ENCODE measurements at places on chromosomes 5 and 9.

GRCh38 chr5:74538206-74538661, 102.3 kb downstream of the ENC1 start:
- DNase-seq: no peak

GRCh38 chr5:68369457-68370125, 154.0 kb downstream of the PIK3R1 start:
- no peak for DNase-seq

- peak; percentile 1 for DNase-seq
These were observed 46.9 kb downstream of the AHRR start for GRCh38 chr5:368183-369084.

GRCh38 chr9:35350827-35351549, 138.9 kb upstream of the RUSC2 start:
- no peak for DNase-seq

DNA sequence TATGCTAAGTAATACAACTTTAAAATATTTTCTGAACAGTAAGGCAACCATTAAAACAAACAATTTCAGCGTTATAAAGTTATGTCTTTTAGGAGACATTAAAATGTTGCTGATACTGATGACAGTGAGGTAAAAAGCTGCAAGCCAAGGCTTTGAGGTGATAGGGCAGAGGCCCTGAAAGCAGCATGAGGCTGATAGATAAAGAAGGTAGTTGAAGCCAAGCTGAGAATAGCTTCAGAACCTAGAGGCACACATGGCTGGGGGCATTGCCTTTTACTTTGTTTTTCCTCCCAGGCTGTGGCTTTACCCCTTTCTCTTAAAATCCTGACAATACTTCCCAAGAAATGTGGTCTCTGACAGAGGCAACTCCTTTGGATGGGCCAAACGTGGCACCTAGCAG, 149.0 kb upstream of the WWC1 start:
- no peak for DNase-seq

DNA sequence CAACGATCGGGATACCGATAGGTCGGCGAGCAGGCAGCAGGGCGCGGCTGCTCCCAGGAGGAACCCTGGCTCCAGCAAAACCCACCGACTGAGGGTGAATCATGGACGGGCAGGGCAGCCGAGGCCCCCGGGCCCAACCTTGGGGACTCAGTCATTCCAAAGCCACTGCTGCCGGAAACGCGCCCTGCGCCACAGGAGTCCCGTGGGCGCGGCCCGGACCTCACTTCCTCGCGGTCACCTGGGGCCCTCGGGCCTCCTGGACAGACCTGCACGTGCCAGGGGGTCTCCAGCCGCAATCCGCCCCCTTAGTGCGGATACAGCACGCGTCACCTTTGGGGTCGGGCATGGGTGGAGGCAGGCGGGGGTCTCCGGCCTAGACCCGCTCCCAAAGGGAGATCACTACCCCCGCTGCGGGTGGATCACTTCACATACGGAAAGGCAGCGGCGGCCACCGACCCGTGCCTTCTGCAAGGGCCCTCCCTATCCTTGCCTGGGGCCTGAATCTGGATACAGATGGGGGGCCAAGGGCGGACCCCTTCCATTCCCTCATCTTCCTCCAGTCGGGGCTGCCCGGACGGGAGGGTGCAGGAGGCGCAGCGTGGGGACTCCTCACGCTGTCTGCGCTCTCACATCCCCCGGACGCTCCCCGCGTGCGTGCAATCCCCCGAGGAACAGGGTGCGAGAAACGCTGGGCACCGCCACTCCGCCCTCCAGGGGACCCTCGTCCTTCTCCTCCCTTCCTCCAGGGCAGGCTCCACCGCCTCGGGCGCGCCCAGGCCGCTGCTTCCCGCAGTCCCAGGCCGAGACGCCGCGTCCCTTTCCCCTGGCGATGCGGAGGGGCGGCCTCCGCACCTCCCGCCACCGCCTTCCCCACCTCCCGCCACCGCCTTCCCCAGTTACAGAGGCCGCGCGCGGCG, 586 bp downstream of the TXN start:
- peak; percentile 85 for DNase-seq

DNA sequence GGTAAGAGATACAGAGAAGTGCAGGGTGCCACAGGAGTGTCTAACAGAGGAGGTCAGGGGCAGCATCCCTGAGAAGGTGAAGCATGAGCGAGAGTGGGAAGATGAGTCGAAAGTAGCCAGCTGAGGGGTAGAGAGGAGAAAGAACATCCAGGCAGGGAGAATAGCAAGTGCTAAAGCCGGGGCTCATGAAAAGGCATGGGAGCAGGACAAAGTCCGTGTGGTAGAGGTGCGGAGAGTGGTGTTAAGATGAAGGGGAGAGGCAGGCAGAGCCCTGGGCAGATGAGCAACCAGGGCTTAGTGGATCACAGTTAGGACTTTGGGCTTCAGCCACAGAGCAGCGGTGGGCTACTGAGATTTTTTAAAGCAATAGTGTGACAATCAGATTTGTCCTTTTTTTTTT, 10.5 kb downstream of the SLC22A5 start:
- DNase-seq: no peak
